Vein endothelial cell (primary cell): ENCODE measurements at places on chromosomes 5 and 9. TPM values are rescaled to one million over a fixed set of nuclear protein-coding genes. Genes with fewer than 3 reads are reported as not detected.

PFN3 gene
- total RNA-seq: not detected in 2 replicates

SIT1 gene
- not detected in 2 replicates for total RNA-seq

PCDHB9 gene
- 0.38 and 0.65 TPM in 2 replicates for total RNA-seq

NIM1K gene
- total RNA-seq: not detected in 2 replicates

TRIM14 gene
- total RNA-seq: 2.3 and 2.9 TPM in 2 replicates

MED22 gene
- 19.6 and 19.9 TPM in 2 replicates for total RNA-seq

AFAP1L1 gene
- 98.3 and 130 TPM in 2 replicates for total RNA-seq

GRM6 gene
- not detected in 2 replicates for total RNA-seq

GBGT1 gene
- total RNA-seq: 17.3 and 36.9 TPM in 2 replicates

OR1B1 gene
- total RNA-seq: 0.38 and 0.65 TPM in 2 replicates

SPAAR gene
- total RNA-seq: 2.0 and 4.5 TPM in 2 replicates

CDX1 gene
- total RNA-seq: not detected in 2 replicates

ACSL6 gene
- not detected in 2 replicates for total RNA-seq

PCDHGA11 gene
- 11.4 and 12.4 TPM in 2 replicates for total RNA-seq

PCDHB12 gene
- 0.76 and 0.98 TPM in 2 replicates for total RNA-seq

DDX4 gene
- total RNA-seq: not detected in 2 replicates

CDC25C gene
- total RNA-seq: 4.2 and 7.9 TPM in 2 replicates

ANKRD18B gene
- 2.0 and 5.7 TPM in 2 replicates for total RNA-seq

HAPLN1 gene
- under 0.01 TPM in 1 of 2 replicates, not detected in the other for total RNA-seq

FBXL7 gene
- 22.2 and 26.3 TPM in 2 replicates for total RNA-seq

NTMT1 gene
- total RNA-seq: 24.8 and 26.7 TPM in 2 replicates

GDF9 gene
- 0.19 and 0.33 TPM in 2 replicates for total RNA-seq

AK8 gene
- 0.10 TPM in 1 of 2 replicates, not detected in the other for total RNA-seq

CLK4 gene
- total RNA-seq: 20.9 and 26.7 TPM in 2 replicates

TSLP gene
- total RNA-seq: not detected in 2 replicates

FBP1 gene
- total RNA-seq: 3.2 and 3.3 TPM in 2 replicates

CAVIN4 gene
- 1.6 and 3.3 TPM in 2 replicates for total RNA-seq

PRDM9 gene
- total RNA-seq: not detected in 2 replicates

MYOT gene
- total RNA-seq: not detected in 2 replicates

IFNA13 gene
- total RNA-seq: not detected in 2 replicates

GARNL3 gene
- 8.2 and 9.5 TPM in 2 replicates for total RNA-seq

ANKRD31 gene
- total RNA-seq: under 0.01 and 0.10 TPM in 2 replicates

SMIM15 gene
- total RNA-seq: 43.8 and 44.1 TPM in 2 replicates

ST8SIA4 gene
- 7.2 and 9.6 TPM in 2 replicates for total RNA-seq

INSYN2B gene
- 26.1 and 52.3 TPM in 2 replicates for total RNA-seq

ERAP2 gene
- total RNA-seq: 6.5 and 77.3 TPM in 2 replicates

ANXA1 gene
- total RNA-seq: 775 and 877 TPM in 2 replicates

PRSS3 gene
- 7.8 and 14.1 TPM in 2 replicates for total RNA-seq

TEX48 gene
- total RNA-seq: not detected in 2 replicates

SLC6A18 gene
- total RNA-seq: not detected in 2 replicates

ADGRD2 gene
- not detected in 2 replicates for total RNA-seq

MLLT3 gene
- total RNA-seq: 5.1 and 6.9 TPM in 2 replicates

NAIP gene
- 3.4 and 3.9 TPM in 2 replicates for total RNA-seq

NDUFS6 gene
- total RNA-seq: 26.8 and 35.4 TPM in 2 replicates

QRFP gene
- not detected in 2 replicates for total RNA-seq

DOCK8 gene
- total RNA-seq: 3.2 and 3.9 TPM in 2 replicates

PLPP7 gene
- 2.6 and 4.3 TPM in 2 replicates for total RNA-seq
